ENCODE measurements at places on chromosomes 5 and 9.

GRCh38 chr5:123261752-123262151, 161.5 kb downstream of the CEP120 start:
- no peak for DNase-seq

DNA sequence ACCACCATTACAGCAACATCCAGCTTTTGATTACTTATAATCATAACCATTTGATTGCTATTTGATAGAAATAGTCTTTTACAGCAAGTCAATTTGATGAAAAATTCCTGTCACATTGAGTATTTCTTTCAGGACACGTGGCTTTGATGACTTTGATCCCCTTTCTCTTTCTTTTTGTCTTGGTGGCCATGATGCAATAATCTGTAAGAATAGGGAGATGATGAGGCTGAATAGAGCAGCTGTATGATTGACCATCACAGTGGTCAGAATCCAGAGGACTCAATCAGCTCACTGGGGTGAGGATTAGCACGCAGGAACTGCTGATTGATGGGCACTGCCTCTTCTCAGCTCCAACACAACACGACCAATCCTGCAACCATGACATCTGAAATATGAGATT, 262.7 kb downstream of the PARP8 start:
- DNase-seq = no peak

GRCh38 chr5:11588803-11589202, 315.4 kb downstream of the CTNND2 start:
- DNase-seq = no peak

DNA sequence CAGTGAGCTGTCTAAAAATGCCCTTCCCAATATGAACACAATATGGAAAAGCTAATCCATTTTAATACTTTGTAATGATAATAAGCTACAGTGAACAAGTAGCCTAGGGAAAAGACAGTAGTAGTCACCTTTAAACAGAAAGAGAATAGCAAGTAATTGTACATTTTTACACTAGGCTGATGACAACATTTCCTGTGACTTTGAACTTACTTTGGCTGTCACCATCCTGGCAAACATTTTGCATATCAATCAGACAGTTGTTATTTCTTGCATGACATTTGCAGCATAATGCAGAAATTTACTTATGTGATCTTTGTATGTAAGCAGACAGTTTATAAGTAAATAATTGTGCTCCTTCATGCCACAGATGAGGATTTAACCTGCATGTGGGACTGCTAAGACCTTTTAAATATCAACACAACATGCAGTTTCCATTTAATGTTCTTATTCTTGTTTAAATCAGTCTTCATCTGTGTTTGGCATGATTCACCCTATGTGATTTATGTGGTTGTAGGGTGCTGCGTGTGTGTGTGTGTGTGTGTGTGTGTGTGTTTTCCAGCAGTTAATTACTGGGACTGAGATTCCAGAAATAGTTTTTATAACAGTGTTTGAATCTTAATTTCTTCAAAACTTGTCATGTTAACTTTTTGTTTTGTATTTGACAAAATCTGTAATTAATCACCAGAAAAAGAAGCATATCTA, 997.1 kb upstream of the ARRDC3 start:
- no peak for DNase-seq

- DNase-seq = no peak
Measured at GRCh38 chr5:154090656-154091055, 51.9 kb downstream of the MFAP3 start.

Data from NCI-H2081 treated with DMSO at 0.1 percent for 48 hours (cell line).